GM06990 (cell line): ENCODE measurements at places on chromosomes 1 and 21.

DNA sequence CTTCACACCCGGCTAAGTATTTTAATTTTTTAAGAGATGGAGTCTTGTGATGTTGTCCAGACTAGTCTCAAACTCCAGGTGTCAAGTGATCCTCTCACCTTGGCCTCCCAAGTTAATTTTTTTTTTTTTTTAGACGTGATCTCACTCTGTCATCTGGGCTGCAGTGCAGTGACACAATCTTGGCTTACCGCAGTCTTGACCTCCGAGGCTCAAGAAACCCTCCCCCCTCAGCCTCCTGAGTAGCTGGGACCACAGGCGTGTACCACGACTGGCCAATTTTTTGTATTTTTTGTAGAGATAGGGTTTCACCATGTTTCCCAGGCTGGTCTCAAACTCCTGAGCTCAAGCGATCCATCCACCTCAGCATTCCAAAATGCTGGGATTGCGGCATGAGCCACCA is 11.7 kb upstream of the IFNLR1 start:
- DNase-seq: no peak

DNA sequence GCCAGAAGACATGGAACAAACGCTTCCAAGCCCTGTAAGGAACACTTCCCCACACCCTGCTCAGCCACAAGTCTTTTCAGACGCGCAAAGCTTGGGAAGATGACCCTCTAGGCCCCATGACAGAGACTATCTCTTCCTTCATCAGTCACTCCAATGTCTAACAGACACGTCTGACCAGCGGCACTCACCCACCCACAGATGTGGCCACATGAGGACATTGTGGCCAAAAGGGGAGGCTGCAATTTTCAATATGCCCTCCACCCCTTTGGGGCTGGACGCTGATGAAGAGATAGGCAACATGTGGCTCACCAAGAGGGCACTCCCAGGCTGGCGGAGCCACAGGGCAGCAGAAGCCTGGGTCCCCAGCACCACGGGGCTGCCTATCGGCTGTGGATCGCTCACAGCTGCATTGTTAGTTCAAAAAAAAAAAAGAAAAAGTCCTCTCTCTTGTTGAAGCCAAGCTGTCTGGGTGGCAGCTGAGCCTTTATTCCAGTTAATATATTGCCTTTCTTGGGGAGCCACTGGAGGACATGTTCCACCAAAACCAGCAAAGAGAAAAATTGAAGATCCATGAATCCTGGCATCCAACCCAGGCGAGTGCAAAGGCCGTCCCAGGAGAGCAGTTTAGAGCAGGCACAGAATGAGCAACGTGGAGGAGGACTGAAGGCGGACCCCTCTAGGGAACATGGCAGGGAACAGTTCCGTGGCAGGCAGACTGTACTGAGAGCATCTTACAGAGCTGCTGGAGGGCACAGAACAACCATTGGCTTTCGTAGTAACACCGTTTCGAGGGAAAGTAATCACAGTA is 52.7 kb upstream of the GPR153 start:
- no peak for DNase-seq

- DNase-seq: no peak
Observed at GRCh38 chr1:219076326-219076937, 97.2 kb upstream of the LYPLAL1 start.

DNA sequence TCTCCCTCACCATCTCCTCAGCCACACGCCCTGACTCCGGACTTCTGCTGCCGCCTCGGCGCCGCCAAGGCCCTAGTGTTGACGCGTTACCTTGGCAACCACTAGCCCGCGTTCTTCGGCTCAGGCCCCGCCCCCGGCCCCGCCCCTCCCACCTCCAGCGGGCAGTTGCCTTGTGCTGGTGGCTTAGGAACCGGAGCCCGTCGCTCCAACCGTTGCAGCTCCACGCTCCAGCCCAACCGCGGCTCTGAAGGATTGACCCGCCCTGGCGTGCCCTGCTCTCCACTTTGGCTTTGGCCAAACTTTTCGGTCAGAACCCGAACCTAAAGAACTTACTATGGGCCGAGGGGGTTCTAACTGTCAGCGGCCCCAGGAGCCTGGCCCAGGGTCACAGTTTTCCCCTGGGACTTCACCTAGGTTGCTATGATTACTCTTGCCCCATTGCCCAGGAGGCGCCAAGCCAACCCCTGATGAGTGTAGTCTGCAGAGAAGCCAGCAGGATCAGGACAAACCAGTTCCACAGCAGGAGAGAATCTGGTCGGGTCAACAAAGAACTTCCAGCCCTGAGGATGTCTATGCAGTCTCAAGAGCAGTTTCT is at the start of gene CFAP45:
TSS of gene CFAP45 (minus strand) at position 80 of the 595 bp plus-strand sequence. CDS start at position 13, 67 bp downstream.
- DNase-seq: peak; percentile 44

- no peak for DNase-seq
Observed at GRCh38 chr1:109392788-109393616, 4.7 kb downstream of the SORT1 start.
